Stimulated activated CD8-positive, alpha-beta memory T cell treated with anti-CD3 and anti-CD28 coated beads, Interleukin-4, amount 100 ng/mL, for 1 hour (primary cell): ENCODE measurements at places on chromosomes 12 and 14.

DNA sequence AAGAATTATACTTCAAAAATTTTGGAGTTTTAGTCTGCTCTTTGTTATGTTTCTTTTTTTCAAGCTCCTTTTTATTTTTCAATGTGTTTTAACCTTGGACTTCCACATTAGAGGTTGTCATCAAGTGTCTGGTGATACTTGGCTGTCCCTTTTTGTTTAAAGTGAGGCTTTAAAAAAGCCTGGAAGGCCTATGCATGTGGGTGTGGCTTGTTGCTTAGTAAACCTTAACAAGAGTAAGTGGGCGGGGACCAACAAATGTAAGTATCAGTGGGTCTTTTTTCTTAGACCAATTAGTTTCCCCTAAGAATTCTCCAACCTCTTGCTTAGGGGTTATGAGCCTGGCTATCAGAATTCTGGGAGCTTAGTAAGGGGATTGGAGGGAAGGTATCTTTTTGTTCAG lies 26.4 kb downstream of the HCFC2 start:
- no peak for DNase-seq

GRCh38 chr14:94654071-94654861 lies 42.1 kb downstream of the SERPINA3 start:
- no peak for DNase-seq

DNA sequence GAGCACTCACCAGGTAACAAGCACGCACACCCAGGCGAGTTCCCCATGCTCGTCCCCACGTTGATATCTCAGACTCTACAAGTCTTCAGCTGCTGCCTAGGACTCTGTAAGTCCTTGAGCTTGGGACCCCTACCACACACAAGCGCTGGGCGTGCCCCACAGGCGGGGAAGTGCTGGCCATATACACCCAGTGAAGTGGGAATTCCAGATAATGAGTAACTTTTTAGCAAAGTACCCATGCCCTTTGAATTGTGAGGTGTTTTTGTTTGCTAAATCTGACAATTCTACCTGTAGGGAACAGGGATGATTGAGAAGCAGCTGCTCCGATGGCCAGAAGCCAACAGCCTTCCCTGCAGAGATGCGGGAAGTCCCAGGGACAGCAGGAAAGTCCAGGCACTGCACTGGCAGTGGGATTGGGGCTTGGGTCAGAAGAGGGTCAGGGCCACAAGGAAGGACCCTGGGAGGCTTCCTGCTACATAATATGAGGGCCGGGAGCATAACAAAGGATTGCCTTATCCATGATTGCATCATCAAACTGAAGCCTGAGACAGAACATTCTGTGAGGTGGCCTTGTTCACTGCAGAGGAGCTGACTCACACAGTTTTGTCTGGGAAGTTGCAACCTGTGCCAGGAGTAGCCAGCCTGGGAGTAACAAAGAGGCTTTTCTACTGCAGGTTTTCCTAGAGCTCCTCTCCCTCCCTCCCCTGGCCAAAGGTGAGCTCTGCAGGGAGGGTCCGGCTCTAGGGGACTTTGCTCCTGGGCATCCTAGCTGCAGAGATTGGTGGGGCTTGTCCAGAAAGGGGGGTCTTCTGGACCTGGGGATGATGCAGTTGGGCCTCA lies 13.2 kb upstream of the SERPINA3 start:
- no peak for DNase-seq

- DNase-seq: no peak
Measured at GRCh38 chr12:105280966-105281693, 45.2 kb upstream of the APPL2 start.

DNA sequence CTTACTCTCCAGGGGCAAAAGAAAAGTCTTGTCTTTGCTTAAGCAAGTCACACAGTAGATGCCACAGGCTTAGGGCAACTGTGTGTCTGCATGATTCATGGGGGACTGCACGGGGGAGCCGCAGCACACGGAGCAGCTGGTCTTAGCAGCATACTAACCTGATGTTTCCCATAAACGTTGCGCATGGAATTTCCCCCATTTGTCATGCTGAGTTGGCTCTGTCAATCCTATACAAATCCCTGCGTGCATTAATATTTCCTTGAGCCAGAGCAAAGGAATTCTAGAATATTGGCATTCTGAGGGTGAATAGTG lies 71.2 kb downstream of the SAMD4A start:
- DNase-seq: no peak

DNA sequence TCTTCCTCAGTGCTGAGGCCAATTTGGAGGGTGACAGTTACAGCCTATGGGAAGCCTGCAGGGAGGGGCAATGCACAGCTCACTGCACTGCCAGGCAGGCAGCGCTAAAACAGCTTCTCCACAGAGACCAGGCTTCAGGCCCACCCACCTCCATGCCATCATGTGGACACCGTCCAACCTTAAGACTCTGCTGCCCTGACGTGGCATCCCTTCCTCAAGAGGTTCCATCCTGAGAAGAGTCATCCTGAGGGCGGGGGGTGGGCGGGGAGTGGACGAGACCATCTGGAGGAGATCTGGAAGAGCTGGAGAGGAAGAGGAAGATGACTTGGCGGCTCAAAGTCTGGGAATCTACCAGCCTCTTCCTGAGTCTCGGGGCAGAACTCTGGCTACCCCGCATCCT lies 8.4 kb upstream of the ACVRL1 start:
- DNase-seq: no peak
